Activated effector memory CD4-positive, alpha-beta T cell treated with anti-CD3 and anti-CD28 coated beads, Interleukin-2, amount 50 U/mL, for 16 hours (primary cell): ENCODE measurements at places on chromosomes 5 and 9.
A peak's percentile ranks its signal among the peaks of the same experiment; 100 is the strongest.

GRCh38 chr5:127486471-127486870 is 31.0 kb upstream of the PRRC1 start:
- no peak for DNase-seq

- no peak for DNase-seq
Observed at GRCh38 chr5:172606156-172606785, 34.8 kb upstream of the NEURL1B start.

DNA sequence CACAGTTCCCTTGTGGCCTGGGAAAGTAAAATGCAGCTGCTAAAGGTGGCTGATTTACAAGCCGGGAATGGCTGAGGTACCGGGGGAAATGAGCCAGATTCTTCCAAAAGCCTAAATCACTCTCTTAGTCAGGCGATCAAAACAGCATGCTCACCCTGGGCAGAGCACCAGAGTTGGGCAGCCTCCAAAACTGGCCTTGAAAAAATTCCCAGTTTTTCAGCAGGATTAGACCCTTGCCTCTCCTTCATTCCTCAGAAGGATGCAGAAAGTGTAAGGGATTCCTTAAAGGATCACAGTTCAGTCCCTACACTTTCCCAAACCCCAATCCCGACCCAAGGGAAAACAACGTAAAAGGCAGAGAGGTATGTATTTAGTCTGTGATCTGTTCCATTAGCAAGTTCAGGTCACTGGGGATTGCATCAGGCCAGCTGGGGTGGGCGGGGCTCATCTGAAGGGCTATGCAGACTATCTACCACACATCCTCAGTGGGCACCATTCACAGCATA is 16.9 kb downstream of the TMEM174 start:
- DNase-seq, result no peak

DNA sequence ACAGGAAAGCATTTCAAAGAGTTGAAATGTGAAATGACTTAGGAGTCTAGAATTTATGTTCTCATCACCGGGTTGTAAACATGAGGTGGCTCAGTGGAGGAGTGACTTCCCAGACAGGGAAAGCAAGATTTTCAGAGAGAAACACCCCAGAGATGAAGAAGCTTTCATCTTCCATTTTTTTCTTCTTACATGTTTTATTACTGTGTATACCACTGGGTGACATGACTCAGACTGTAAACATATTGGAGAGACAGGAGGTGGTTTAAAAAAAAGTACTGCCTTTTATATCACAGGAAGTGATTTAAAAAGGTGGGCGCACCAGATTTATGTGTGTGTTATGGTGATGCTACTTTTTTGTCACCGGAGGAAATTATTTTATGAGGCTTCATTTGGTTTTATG is 209.1 kb upstream of the TUT7 start:
- DNase-seq, result no peak

- DNase-seq, result no peak
Observed at GRCh38 chr5:88452820-88453219, 184.2 kb upstream of the TMEM161B start.

- no peak for DNase-seq
Observed at GRCh38 chr5:54103871-54104270, 206.5 kb downstream of the ARL15 start.

DNA sequence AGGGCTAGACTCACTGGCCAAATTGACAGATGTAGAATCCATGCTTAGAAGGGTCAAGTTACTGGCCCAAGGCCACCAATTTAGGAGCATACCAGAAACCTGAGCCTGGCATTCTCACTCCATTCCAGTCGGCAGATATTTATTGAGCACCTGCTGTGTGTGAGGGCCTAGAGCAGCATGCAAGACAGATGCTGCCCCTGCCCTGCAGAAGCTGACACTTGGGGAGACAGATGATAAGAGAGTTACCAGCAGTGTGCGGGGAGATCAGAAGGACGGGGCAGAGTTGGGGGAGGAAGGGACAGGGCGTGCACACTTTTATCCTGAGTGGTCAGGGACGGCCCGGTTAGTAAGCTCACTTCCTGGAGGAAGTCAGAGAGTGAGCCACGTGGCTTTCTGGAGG is 111.5 kb upstream of the RAPGEF1 start:
- no peak for DNase-seq

GRCh38 chr5:133939668-133940067 is 28.8 kb downstream of the C5orf15 start:
- no peak for DNase-seq

DNA sequence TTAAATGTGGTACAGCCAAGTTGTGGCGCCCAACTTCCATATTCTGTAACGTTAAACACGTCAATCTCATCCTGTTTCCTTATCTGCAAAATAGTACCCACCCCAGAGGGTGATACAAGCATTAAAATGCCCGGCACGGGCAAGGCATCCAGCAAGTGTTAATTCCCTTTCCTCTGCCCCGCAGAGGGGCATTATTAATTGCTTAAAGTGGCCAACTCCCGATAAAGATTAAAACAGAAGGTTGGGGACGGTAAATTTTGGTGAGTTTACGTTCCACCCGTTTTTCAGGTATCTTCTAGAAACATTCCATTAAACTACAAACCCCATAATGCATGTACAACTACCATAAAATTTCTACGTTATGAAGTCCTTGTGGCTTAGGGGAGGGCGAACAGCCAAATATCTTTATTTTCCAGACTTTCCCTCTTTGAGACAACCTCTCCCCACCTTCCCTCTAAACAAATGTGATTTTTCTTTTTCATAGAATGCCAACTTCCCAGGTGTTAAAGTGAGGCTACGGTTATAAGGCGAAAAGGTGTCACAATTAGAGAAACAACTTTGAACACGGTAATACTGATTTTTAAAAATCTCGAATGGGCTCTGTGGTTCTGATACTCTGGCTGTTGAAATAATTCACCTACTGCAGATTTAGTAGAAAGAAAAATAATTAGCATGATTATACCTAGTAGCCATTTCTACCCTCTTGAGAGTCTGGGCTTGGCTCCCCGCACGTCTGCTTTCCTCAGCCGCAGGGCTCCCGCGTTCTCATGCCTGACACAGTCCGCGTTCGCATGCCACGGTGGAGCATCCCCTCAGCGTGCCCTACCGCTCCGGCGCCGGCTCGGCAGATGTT is 1.2 kb upstream of the GPBP1 start:
- peak; percentile 71 for DNase-seq

GRCh38 chr9:31492229-31492628 is 892.2 kb upstream of the ACO1 start:
- DNase-seq, result no peak

- DNase-seq, result peak; percentile 53
Observed at GRCh38 chr5:180636403-180637075, 12.9 kb downstream of the FLT4 start.

DNA sequence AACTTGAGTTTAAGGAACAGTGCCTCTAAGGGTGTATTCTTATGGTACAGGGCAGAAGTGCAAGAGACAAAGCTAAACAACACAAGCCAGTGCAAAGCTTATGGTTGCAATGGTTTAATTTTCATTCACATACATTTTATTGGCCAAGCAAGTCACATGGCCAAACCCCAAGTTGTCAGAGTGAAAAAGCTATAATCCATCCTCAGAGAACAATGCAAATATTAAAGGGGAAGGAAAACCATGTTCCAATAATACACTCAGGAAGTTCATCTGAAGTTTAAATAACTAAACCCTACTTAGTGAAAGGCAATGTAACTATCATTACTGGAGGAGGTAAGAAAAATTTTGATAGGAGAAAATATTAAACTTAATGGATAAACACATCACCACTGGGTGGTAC is 26.6 kb upstream of the TLR4 start:
- DNase-seq, result no peak

GRCh38 chr5:115379622-115380344 is 83.3 kb upstream of the CCDC112 start:
- DNase-seq, result no peak

DNA sequence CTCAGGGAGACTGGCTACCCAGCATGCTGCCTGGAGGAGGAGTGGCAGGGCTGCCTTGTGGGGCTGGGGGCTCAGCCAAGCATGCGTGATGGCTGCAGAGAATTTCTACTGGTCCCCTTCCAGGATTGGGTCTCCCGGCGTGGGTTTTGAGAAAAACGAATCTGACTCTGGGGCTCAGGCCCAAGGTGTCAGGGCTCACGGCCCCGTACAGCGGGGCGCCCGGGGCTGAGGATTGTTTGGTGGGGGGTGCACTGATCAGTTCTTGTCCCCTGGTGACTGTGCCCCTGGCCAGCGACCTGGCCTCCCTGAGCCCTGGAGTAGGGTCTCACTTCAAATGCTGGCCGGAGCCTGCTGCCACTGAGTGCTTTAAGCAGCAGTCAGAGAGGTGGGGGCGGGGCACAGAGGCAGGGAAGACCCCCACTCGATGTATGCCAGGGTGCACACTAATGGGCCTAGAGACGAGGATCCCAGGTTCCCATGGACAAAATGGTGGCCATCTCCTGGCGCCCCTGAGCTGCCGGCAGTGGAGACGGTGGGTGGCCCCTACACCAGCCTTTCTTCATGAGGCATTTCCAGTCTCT is 45.5 kb upstream of the RNU6ATAC start:
- no peak for DNase-seq

DNA sequence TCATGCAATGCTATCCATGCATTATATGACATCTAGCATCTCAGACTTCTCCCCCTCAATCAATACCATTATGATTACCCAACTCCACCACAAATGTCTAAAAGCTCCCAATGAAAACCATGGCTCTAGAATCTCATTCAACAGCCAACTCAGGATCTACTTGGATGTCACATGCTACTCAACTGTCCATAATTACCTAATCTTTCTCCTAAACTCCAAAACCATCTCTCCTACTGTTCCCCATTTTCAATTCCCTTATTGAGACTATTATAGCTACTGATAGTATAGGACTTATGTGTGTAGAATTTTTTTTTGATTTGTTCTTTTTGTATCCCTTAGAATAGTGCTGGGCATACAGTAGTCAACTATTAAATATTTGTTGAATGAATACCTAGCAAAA is 8.2 kb upstream of the STRBP start:
- DNase-seq, result no peak

- no peak for DNase-seq
Observed at GRCh38 chr5:167530548-167530947, 760.9 kb upstream of the WWC1 start.

DNA sequence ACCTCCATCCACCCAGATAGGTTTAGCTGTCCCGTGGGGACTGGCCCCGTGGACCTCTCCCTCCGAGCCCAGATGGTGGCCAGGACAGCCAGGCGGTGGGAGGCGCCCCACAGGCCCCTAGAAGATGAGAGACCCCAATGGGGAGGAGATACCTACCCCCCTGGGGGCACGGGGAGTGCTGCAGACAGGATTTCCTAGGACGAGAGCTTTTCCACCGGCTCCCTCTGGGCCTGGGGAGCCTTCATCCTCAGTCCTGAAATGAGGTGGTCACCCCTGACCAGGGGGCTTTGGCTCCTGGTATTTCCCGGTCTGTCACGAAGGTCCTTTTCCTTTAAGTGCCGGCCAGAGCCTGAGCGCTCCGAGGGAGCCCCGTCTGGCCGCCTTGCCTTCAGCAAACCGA is 46.8 kb downstream of the MRPL36 start:
- peak; percentile 51 for DNase-seq

- DNase-seq, result no peak
Observed at GRCh38 chr9:77598524-77598923, 49.6 kb downstream of the GNA14 start.

DNA sequence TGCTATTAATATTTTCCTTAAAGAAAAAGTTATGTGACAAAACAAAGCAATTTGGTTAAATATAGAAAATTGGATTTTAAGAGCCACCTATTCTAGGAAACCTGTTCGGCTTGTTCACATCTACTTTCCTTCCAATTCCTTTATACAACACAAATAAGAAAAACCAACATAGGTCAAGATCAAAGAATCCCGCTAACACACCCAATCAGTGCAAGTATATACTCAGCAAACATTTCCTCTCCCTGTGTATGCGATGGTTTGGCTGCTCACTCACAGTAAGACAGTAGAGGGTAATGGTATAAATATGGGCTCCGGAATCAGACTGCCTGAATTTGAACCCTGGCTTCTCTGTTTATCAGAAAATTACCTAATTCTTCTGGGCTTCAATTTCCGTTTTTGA is 757.5 kb upstream of the ZNF608 start:
- no peak for DNase-seq

GRCh38 chr9:94908011-94908563 is 181.6 kb downstream of the AOPEP start:
- DNase-seq, result no peak

DNA sequence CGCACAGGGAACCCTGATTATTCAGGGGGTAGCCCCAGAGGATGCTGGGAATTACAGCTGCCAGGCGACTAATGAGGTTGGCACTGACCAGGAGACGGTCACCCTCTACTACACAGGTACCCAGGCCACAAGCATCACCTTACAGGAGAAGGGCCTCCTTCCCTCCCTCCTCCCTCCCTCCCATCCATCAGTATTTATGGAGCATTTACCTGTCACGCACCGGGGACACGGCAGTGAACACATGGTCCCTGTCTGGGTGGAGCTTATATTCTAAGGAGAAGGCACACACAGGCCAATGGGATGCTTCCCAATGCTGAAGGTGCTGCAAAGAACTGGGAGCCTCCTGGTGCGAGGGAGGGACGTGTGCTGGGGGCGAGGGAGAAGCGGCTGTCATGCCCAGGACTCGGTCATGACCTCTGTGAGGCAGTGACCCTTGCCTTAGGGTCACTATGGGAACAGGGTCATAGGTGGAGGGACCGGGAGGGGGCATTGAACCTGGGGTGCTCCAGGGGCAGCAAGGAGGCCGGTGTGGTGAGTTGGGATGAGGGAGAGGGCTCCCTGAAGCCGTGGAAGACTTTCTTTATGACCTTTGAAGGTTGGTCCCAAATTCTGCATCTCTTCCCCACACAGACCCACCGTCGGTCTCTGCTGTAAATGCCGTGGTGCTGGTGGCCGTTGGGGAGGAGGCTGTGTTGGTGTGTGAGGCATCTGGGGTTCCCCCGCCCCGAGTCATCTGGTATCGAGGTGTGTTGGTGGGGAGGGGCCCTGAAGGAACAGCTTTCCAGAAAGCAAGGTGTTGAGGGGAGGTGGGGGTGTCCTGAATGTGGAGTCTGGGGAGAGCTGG is 41.5 kb downstream of the HMCN2 start:
- no peak for DNase-seq

DNA sequence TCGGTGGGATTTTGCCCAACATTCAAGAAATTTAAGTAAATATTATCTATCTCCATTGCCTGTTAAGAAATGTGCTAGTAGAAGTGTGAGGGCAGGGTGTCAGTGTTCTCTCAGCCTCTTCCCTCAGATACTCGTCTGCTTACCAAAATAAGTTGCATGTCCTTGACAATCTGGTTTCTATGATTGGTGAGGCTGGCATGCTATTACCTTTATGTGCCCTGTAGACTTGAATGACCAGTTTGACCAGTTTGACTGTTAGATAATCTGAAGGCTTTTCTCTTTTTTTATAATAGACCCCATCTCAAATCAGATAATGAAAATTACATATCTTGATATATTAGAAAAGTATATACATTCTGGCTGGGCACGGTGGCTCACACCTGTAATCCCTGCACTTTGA is 348 bp downstream of the CATSPER3 start:
- DNase-seq, result no peak

- no peak for DNase-seq
Observed at GRCh38 chr5:61298580-61298979, 33.5 kb upstream of the ZSWIM6 start.

- DNase-seq, result no peak
Observed at GRCh38 chr5:100550531-100551051, 15.4 kb downstream of the FAM174A start.
